ENCODE measurements at places on chromosomes 16 and 17.

DNA sequence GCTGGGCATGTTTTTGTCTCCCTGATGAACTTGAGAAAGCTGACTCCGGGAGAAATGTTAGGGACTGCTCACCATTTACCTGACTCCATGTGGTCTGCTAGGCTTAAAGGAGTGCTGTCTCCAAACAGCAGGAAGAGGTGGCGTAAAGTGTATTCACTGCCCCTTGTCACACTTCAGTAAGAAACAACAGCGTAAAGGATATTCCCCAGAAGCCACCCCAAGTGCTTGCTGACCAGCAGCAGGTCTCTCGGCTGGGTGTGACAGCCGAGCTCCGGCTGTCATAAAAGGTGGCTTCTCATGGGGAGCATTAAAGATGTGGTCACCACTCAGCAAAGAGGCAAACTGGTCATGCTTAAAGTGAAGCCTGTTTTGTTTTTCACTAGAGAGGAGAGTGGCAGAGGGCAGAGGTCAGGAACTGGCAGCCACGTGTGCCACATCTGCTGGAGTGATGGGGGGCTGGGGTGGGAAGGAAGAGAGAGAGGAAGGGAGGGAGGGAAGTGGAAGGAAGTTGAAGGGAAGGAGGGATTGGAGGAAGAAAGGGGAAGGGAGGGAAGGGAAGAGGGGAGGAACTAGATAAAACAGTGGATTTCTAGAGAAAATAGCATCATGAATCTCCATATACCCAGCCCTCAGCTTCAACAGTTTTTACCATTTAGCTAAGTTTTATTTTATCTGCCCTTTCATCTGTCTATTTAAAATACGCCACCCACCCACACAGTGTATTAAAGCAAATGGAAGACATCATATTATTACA lies 119.3 kb downstream of the CLEC16A start:
- no peak for DNase-seq

- DNase-seq = no peak
Measured at GRCh38 chr17:8855477-8856204, 11.8 kb downstream of the PIK3R6 start.

DNA sequence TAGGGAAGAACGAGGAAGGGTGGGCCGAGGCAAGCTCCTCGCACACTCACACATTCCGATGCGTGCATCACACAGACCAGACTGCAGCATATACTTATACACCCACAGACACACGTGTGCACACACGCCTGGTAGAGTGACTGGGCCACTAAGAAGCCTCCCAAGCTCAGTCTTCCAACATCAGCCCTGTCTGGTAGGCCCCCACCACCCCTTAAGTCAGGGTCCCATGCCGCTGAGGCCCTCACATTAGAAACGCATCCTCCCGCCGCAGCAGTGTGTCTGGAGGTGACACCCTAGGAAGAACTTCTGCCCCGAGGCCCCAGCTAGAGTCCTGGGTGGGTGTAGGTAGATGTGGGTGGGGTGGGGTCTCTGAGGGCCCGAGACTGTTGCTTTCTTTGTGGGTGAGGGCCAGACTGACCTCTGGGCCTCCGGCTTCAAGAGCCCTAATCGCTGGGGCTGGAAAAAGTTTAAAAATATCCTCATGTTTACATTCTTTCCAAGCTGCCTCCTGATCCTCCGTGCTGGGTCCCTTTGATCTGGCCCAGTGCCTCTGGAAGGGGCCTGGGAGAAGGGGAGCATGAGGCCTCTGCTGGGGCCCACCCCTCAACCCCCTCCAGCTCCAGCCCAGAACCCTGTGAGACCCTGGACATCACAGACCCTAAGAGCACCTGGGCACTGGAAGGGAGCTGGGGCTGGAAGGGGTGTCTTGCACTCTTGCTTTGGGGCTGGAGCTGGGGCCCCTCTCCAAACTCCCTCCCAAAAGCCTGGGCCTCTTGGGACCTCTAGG lies 13.6 kb downstream of the CDH16 start:
- no peak for DNase-seq

DNA sequence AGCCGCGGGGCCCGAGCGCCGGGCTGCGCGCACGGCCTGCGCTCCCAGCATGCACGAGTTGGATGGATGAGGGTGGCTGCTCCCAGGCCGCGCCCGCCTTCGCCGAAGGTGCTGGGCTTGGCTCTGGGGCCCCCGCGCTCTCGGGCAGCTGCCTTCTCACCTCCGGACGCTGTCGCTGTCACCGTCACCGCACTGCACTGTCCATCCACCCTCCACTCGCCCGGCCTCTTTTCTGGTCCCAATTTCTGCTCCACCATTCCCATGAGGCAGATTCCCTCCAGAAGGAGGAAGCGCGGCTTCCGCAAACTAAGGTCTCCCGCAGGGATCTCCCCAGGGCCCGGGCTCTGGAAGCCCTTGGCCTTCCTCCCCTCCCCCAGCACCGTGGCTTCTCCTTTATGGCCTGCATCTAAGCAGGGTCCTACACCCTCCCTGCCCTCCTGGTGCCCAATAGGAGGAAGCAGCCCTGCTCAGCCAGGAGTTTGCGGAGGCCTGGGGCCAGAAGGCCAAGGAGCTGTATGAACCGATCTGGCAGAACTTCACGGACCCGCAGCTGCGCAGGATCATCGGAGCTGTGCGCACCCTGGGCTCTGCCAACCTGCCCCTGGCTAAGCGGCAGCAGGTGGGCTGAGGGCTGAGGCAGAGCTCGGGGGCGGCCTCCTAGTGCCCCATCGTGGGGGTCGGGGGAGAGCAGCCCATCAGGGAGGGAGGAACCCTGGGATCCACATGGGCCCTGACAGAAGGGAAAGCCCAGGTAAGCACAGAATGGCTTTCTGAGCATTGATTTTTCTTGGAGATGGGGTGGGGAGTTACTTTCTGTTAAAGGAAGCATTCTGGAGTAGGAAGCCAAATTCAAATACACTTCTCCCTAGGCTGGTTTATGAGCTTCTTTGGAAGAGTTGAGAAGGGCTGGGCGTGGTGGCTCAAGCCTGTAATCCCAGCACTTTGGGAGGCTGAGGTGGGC lies 899 bp downstream of the ACE start:
- peak; percentile 23 for DNase-seq

GRCh38 chr16:4288148-4288921 lies 15.5 kb upstream of the TFAP4 start:
- peak; percentile 18 for DNase-seq

- no peak for DNase-seq
Measured at GRCh38 chr16:23357761-23358290, 55.7 kb downstream of the SCNN1B start.

GRCh38 chr16:68685685-68686478 lies 40.8 kb downstream of the CDH3 start:
- no peak for DNase-seq

GRCh38 chr17:72452286-72453173 lies 331.7 kb downstream of the SOX9 start:
- DNase-seq = no peak

- peak; percentile 14 for DNase-seq
Measured at GRCh38 chr17:76865174-76865573, 3.0 kb upstream of the MGAT5B start.

- no peak for DNase-seq
Measured at GRCh38 chr16:21265104-21265837, 12.8 kb downstream of the CRYM start.

DNA sequence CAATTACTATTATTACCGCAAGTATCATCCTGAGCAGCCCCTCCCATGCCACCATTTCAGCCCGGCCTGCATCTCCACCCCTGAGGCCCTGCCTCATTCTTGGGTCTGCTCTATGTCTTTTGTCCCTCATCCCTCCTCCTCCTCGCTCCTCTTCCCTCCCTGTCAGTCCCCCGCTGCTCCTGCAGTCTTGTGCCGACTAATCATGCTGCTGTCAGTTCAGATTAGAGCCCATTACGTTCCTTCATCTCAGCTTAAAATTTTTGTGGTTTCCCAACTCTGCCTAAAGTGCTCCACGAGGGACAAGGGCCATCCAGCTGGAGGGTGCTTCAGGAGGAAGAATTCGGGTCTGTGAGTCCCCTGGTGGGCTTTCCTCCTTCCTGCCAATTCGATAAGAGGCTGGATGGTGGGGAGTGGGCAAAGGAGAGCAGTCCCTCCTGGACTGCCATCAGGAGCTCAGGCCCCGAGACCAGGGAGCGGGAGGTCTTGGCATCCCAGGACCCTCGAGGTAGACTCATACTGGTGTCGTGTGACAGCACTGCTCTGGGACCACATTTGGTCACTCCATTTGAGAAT lies 32.9 kb upstream of the GOSR2 start:
- no peak for DNase-seq

DNA sequence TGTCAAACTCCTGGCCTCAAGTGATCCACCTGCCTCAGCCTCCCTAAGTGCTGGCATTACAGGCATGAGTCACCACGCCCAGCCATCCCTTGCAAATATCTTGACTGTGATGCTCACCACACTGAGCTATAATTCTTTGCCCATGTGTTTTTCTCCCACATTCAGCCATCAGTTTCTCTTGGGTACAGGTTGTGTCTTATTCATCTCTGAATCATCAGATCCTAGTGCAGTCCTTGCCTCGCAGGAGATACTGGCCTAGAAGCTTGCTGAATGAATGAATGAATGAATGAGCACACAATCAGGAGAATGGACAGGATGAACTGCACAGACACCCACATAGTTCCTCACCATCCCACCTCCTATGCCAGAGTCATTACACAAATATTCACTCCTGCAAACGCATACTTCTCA lies 24.4 kb upstream of the ETV4 start:
- DNase-seq = no peak

- no peak for DNase-seq
Measured at GRCh38 chr17:40093580-40094201, 6.7 kb downstream of the NR1D1 start.

GRCh38 chr16:1060416-1061340 lies 11.9 kb upstream of the SSTR5 start:
- no peak for DNase-seq

DNA sequence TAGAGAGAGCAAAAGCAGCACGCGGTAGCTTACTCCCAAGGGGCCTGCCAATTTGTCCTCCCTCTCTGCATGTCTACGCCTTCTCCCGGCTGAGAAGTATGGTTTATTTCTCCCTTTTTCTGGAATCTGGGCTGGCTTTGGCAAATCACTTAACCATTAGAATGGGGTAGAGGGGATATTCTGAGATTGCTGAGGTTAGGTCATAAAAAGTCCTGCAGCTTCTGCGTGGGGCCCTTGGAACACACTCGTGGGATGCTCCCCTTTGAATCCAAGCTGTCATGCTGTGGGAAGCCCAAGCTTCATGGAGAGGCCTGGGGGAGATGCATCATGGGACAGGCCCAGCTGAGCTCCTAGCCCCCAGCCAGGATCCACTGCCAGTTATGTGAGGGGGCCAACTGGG lies 403.6 kb upstream of the MAF start:
- no peak for DNase-seq

GRCh38 chr16:396199-396598 lies 800 bp upstream of the NME4 start:
- DNase-seq = no peak

DNA sequence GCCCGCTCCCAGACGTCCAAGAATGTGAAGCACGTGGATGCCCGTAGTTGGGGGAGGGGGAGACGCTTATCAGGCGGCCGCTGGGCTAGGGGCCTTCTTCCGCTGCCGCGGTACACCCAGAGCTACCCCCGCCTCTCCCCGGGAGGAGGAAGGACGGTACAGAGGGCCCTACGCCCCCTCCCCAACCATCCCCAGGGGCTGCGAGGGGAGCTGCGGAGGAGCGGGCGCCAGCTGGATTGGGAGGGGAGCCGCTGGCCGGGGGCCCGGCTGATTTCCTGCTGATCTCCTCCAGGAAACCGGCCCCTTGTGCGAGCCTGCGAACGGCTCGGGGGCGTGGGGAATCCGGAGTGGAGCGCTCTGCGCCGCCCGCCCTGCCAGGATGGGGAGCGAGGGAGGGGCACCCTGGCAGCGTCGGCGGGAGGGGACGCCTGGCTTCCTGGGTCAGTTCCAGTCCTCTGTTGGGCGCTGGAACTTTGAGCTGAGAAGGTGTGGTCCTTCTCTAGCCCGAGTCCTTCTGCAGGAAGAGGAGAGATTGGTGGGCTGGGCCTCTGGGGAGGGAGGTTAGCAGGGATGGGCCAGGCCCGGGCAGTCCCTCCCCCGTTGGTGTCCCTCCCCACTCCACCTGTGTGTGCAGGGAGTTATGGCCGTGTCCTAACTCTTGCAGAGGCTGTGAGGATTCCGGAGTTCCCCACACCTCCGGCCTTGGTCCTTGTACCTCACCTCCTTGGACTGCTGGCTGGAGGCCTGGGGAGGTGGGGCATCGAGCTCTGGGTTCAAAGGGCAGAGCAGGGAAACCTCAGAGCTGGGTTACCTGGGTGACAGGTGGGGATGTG lies 19.2 kb downstream of the GJD3 start:
- DNase-seq = no peak

DNA sequence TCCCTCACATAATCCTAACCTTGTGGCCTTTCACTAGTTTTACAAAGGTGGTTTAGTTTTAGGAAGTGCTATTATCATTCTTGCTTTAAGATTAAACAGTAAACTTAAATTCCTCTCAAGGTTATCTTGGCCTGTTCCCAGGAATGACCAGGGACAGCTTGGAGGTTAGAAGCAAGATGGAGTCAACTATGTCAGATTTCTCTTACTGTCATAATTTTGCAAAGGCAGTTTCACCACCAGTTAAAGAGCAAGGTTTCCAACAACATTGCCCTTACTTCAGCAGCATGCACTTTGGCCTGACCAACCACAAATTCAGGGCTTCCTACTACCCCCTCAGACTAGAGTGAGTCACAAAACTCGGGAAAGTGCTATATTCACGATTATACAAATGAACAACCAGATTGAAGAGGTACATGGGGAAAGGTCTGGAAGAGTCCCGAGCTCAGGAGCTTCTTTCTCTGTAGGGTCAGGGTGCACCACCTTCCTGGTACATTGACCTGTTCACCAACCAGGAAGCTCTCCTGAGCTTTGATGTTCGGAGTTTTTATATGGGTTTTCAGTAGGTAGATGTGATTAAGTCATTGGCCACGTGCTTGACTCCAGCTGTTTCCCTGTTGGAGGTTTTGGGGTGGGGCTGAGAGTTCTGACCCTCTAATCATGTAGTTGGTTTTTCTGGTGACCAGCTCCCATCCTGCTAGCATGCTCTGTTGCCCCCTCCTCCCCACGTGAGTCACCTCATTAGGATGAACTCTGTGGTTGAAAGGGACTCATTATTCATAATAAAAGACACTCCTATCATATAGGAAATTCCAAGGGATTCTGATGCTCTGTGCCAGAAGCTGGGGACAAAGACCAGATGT lies 19.4 kb downstream of the RHOT1 start:
- DNase-seq = no peak

DNA sequence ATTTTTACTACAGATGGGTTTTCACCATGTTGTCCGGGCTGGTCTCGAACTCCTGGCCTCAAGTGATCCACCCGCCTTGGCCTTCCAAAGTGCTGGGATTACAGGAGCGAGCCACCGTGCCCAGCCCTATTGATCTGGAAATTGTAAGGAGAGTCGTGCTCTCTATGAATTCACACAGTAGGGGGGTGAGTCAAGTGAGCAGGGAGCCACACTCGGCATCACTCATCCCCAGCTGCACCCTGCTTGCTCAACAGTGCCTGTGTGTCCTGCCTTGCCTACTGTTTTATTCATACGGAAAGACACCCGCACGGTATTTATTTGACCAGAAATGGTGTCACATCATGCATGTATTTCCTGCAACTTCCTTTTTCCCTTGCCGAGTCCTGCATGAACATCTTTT lies 157.2 kb upstream of the FOXF1 start:
- no peak for DNase-seq
